Stimulated activated CD4-positive, alpha-beta T cell treated with anti-CD3 and anti-CD28 coated beads, TNF-alpha, amount 100 ng/mL, for 48 hours (primary cell): ENCODE measurements at places on chromosomes 7 and 10.

GRCh38 chr7:47389923-47390630 lies 191.8 kb downstream of the TNS3 start:
- no peak for DNase-seq

GRCh38 chr7:135333946-135334345 lies 100.3 kb downstream of the STRA8 start:
- DNase-seq: no peak

DNA sequence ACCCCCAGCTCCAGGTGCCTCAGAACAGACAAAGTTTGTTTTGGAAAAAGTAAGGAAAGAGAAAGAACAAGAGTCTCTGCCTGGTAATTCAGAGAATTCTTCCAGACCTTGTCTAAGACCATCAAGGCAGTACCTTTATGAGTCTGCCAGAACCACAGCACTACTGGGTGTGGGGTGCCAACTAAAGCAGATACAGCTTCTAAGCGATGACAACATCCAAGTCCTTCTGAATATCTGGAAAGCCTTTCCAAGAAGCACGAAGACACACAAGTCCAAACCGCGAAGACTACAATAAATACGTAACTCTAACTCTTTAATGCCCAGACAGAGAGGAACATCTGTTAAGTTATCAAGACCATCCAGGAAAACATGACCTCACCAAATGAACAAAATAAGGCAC lies 94.3 kb downstream of the SIRT1 start:
- DNase-seq: no peak

- DNase-seq: no peak
Observed at GRCh38 chr10:5540891-5541290, 16.1 kb downstream of the CALML3 start.

DNA sequence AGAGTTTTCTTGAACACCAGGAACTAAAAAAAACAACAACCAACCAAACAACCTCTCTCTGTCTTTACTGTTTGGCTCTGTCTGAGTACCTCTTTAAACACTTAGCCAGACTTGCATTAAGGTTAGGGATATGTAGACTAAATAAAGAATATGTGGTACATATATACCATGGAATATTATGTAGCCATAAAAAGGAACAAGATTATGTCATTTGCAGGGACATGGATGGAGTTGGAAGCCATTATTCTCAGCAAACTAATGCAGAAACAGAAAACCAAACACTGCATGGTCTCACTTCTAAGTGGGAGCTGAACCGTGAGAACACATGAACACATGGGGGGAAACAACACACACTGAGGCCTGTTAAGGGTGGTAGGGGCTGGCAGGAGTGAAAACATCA lies 116.0 kb upstream of the ANTXRL start:
- no peak for DNase-seq

- no peak for DNase-seq
Observed at GRCh38 chr10:60525716-60526585, 136.3 kb upstream of the ANK3 start.

- DNase-seq: no peak
Observed at GRCh38 chr10:22990443-22990842, 62.6 kb downstream of the ARMC3 start.

- no peak for DNase-seq
Observed at GRCh38 chr7:12567015-12567414, 3.5 kb upstream of the SCIN start.

DNA sequence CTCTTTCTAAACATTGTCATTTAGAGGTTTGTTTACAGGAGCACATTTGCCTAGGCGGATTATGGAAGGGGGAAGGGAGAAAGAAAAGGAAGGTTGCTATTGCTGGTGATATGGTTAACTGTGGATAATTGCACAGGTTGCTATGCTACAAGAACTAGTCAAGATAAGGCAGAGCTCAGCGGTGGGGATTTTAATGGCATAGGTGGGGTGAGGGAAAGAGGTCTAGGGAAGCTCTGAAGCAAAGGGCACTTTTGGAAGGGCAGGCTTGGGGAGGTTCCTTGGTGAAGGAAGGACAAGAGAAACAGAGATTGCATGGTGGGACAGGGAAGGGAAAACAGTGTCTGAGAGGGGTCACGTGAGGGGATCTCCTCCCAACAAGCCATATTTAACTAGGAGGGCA lies 19.5 kb downstream of the HYAL4 start:
- DNase-seq: no peak

DNA sequence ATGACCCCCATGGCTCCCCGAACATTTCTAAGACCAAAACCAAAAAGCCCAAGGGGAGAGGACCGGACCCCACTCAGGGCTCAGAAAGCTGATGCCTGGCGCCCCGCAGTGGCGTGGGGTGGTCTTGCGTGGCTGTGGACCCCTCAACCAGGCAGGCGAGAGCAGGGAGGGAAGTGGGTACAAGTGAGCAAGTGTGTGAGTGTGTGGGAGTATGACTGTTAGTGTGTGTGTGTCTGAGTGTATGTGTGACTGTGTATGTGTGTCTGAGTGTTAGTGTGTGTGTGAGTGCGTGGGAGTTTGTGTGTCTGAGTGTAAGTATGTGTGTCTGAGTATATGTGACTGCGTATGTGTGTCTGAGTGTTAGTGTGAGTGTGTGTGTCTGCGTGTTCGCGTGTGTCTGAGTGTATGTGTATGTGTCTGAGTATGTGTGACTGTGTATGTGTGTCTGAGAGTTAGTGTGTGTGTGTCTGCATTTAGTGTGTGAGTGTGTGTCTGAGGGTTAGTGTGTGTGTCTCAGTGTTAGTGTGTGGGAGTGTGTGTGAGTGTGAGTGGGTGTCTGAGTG lies 34.0 kb upstream of the INSIG1 start:
- DNase-seq: no peak

DNA sequence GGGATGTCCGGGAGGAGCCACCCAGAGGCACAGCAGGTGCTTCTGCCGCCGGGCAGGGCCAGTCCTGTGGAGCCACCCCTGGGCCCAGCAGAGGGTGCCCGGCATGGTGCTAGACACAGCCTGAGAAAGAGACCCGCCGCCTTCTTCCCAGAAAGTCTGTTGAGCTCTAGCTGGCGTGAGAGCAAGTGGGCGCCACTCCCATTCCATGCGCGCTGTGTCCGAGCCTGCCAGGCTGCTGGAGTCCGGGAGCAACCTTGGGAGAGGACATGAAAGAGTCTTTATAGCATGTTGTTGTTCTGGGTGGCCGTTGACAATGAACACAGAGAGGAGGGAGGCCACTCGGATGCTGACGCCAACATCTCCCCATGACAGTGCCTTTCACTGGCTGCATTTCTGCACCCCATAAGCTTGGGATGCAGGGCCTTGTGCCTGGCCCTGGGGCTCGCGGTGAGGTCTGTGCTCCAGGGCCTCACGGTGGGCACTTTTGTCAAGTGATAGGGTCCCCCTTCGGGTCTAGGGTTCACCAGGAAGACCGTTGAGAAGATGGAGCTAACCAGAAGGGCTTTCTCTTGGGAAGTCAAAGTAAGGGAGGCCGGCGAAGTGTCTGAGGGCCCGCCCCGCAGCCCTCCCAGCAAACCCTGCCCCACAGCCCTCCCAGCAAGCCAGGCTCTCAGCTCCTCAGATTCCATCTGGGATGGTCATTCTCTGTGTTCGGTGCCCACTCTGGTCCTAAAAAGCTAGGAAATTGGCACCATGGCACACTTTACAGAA lies 47.3 kb downstream of the NKX6-2 start:
- no peak for DNase-seq

- DNase-seq: no peak
Observed at GRCh38 chr10:96718304-96718990, 1.9 kb downstream of the PIK3AP1 start.

DNA sequence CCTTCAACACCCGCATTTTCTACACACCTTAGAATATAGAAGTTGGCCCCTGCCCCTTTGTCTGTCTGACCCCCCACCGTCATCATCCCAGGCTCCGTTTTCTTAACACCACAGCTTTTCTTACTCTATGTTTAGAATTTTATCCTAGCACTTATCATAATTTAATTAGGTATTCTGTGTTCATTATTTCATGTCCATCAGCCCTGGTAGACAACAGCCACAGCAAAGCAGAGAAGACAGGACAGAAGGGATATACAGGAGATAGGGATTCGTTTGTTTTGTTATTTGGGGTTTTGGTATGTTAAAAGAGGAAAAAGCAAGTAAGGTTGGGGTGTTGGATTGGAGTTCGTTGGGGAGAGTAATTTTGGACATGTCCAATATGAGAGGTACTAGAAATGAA lies 48.8 kb downstream of the ITGA8 start:
- no peak for DNase-seq

DNA sequence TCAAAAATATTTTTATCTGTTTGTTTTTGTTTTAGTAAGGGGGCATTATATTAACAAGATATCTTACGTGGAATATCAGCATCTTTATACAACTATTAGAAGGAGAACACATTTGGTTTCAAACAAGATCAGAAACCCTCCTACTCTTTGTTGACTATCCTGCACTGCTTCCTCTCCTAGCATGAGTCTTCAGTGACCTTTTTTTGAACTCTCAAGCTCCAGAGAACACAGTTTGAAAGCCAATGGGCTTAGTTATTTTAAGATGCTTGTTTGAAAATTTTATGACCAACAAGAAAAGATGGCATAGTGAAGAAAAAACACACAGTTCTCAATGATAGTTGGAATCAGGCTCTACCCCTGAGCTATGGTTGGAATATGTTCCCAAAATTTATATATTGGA lies 37.2 kb upstream of the RTKN2 start:
- no peak for DNase-seq

DNA sequence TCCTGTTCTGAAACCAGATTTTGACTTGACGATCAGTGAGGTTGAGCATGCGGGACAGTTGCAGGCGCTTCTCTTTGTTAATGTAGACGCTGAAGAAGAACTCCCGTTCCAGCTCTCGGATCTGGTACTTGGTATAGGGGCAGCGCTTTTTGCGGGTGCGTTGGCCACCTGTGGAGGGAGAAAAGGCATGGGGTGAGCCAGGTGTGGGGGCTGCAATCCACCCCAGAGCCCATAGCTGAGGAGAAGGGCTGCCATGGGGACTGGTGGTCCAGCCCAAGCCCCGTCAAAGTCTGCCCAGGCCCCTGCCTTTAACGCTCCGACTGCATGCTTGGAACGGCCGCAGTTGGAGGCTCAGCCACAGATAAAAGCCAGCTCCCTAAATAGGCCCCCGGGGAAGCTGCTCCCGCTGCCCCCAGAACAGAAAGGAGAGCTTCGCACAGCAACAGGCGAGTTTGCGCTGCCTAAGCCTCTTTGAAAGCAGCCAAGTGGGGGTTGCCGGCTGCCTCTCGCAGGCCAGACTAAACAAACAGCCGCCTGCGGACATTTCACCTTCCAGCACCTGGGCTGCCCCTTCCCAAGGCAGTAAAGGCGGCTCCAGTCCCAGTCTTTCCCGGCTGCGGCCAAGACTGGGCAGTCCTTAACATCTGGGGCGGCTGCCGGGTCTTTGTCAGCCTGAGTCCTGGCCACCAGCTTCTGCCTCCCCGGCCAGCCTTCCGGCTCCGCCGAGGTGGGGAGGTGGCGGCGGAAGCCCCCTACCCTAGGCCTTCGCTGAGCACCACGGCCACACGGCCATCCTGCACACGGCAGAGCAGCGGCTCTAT lies 2.0 kb downstream of the HOXA11 start:
- DNase-seq: no peak

GRCh38 chr7:81871606-81872265 lies 101.9 kb upstream of the HGF start:
- DNase-seq: no peak

GRCh38 chr10:118969014-118969413 lies 60.5 kb upstream of the NANOS1 start:
- no peak for DNase-seq

- DNase-seq: peak; percentile 73
Observed at GRCh38 chr10:80078448-80079311, at the start of gene TMEM254. TMEM254 (plus strand) TSS chr10:80078665; CDS start chr10:80078700, 35 bp downstream.

- DNase-seq: no peak
Observed at GRCh38 chr7:156975620-156976019, 26.1 kb downstream of the NOM1 start.

DNA sequence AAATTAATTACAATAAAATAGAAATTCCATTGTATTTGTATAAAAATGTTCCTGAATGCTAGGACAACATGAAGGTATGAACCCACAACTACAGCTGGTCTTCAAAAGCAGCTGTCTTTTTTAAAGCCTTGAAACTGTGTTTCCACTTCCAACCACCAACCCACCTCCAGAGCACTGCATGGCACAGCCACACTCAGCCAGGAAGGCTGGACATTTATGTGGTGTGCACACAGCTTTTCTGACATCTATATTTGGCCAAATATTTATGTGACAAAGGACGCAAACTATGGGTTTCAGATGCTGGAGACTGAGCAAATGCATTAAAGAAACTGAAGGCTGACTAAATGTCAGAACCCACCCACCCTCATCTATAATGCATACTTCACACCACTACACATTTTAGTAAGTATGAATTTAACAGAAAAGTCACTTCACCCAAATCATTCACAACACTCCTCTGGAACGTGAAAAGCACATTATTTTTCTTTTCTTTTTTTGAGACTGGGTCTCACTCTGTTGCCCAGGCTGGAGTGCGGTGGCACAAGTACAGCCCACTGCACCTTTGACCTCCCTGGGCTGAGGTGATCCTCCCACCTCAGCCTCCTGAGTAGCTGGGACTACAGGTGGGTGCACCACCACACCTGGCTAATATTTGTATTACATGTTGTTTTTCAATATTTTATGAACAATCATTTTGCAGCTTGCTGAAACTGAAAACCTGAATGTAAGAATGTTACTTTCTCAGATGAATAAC lies 27.9 kb upstream of the DAGLB start:
- no peak for DNase-seq

DNA sequence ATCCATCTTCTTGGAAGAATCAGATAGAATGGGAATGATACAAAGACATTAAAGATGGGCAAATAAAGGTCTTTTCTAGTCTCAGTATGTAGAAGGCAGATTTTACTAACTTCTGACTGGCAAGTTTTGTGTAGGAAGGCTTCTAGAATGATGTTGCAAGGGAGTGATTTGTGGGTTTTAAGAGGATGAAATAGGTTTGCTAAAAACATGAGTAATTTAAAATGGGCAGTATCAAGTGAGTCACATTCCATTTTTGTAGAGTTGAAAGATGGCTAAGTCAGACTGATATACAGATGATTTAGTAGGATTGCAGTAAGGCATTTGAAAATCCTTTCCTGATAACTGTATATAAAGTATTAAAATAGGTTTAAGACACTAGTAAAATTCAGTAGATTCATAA lies 777.4 kb downstream of the SORCS1 start:
- DNase-seq: no peak

DNA sequence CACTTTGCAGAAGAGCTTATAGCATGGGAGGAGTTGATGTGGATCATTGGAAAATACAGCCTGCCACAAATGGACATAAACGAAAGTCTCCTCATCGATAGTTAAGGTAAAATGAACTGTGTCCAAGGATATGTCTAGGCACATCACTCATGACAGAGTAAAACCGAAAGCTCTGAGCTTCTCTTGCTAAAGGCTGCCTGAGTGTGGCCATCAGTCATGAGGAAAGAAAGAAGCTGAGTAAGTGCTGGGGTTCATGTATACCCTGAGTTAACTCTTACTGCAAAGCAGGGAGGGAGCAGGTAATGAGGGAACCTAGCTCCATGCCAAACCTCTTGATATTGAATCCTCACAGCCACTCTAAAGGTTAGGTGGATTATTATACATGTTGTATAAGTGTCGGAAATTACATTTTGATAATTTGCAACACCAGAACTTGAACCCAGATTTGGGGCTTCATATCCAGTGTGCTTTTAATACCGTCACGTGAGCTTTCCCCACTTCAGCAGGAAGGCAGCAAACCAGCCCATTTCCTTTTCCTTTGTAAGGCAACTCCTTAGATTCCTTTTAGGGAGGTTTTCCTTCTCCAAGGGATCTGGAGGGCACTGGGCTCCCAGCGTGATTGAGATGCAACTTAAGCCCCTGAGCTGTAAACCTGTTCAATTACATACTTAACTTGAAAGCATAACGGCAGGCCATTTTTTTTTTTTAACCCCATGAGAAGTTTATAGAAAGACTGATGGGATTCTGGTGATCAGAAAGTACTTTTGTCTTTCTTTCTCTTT lies 215.0 kb downstream of the PHF14 start:
- DNase-seq: no peak

GRCh38 chr7:144256112-144256511 lies 8.5 kb downstream of the OR2A7 start:
- DNase-seq: no peak
